ENCODE measurements at places on chromosomes 2 and 18.

DNA sequence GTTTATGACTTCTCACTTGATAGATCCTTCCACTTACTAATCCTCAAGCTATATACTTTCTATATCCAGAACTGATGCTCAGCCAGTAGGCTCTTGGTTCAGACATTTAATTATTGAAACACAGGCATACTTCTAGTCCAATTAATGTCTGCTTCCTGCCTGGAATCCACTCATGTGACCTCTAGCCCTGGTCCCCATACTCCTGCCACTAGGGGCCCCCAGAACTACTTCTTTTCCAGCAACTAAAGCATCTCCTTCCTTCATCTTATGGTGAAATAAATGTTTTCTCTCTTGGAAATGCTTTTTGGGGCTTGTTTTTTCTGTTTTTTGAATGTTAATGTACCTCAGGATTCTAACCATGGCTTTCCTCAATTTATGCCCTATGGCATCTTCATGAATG, 527.6 kb downstream of the SATB2 start:
- DNase-seq: no peak

- DNase-seq: no peak
Observed at GRCh38 chr2:144509001-144509878, 10.7 kb downstream of the ZEB2 start.

GRCh38 chr18:54035927-54036326, 188.5 kb downstream of the MBD2 start:
- no peak for DNase-seq

GRCh38 chr2:6845903-6846302, 19.8 kb downstream of the CMPK2 start:
- DNase-seq: no peak

DNA sequence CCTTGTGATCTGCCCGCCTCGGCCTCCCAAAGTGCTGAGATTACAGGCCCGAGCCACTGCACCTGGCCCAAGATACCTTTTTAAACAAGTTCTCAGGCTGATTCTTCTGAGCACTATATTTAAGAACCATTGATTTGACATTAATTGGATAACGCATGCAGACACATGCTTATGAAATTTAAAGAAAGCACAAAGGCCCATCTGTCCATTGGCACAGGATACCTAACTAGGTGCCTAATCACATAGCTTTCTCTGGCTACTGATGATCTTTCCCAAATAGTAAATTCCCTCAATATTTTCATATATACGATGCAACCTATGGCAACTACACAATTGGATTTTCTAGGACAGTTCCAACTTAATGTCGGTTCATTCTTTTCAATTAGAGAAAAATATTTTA, 62.5 kb upstream of the STAM2 start:
- no peak for DNase-seq

GRCh38 chr18:7304061-7304370, 73.1 kb downstream of the LRRC30 start:
- no peak for DNase-seq
